ENCODE measurements at places on chromosomes 11 and 22.

DNA sequence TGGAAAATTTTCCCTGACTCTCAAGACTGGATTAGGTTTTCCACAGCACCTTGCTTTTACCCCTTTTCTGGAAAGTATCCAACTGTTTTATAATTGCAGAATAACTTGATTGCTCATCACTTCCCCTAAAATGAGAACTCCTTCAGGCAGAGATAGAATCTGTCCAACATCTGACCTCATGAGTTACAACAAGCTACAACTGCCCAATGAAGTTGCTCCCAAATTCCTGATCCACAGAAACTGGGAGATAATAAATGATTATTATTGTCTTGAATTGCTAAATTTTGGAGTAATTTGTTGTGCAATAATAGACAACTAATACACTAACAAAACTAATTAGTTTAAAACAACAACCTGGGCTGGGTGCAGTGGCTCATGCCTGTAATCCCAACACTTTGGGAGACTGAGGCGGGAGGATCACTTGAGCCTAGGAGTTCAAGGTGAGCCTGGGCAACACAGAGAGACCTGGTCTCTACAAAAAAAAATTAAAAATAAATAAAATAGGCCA, 10.0 kb upstream of the CCDC83 start:
- no peak for DNase-seq

DNA sequence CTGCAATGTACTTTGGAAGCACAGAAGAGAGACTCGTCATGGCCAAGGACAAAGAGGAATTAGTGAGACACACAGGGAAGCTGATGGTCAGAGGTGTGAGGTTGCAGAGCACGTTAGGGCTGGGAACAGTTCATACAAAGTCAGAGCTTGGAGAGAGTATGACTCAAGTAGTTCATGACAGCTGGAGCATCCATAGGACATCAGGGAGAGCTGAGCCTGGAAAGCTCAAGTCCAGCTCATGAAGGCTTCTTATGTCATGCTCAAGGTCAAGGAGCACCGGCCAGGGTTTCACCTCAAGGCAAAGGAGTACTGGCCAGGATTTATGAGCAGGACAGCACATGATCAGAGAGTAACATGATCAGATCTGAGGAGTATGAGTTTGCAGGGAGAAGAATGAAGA, 64.6 kb upstream of the CHST1 start:
- DNase-seq = no peak

GRCh38 chr11:71154261-71154805, 98.0 kb downstream of the SHANK2 start:
- no peak for DNase-seq

DNA sequence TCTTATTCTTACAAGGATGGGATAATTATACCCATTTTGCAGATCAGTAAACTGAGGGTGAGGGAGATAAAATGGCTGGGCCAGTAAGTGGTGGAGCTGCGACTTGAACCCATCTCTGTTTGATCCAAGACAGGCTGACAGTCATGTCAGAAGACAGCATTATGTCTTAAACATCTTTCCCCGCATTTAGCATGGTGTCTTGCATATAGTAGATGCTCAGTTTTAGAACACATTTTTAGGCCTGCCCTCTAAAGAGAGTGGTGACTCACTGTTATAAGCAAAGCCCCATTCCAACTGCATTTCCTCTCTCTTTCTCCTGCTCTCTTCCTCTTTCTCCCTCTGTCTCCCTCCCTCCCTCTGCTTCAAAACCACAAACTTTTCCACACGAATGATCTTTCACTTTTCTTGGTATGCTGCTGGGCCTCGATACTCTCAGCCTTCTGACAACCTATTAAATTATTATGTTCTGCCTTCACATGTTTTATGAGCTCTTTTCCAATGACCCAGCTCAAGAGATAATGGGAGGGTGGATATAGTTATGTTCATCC, 25.2 kb downstream of the CWC15 start:
- DNase-seq = no peak

GRCh38 chr22:39080052-39080762, 3.1 kb downstream of the APOBEC3G start:
- no peak for DNase-seq

- DNase-seq = no peak
These were observed 247.9 kb upstream of the CNTN5 start for GRCh38 chr11:98772893-98773292.

- no peak for DNase-seq
These were observed 38.3 kb downstream of the AMOTL1 start for GRCh38 chr11:94806419-94806818.

DNA sequence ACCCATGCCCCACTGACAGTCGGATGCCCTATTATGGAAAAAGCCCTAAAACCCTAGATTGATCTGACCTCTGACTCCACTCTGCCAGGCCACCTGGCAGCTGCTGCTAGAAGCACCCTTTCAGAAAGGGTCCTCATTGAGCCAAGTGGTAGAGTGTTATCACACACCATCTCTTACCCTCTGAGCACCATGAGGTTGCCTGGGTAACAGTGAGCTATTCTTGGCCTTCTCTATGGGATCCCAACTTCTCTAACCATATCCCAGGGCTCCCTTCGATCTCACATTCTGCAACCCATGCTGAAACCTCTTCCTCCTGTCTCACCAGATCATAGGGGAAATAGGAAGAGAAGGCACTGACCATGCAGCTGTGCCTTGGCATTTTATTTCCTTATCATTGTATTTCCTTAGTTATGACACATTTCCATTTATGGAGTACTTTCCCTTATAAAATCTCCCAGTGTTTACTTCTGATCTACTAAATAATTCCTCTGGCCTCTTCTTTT, 52.7 kb downstream of the MPPED2 start:
- DNase-seq = no peak

DNA sequence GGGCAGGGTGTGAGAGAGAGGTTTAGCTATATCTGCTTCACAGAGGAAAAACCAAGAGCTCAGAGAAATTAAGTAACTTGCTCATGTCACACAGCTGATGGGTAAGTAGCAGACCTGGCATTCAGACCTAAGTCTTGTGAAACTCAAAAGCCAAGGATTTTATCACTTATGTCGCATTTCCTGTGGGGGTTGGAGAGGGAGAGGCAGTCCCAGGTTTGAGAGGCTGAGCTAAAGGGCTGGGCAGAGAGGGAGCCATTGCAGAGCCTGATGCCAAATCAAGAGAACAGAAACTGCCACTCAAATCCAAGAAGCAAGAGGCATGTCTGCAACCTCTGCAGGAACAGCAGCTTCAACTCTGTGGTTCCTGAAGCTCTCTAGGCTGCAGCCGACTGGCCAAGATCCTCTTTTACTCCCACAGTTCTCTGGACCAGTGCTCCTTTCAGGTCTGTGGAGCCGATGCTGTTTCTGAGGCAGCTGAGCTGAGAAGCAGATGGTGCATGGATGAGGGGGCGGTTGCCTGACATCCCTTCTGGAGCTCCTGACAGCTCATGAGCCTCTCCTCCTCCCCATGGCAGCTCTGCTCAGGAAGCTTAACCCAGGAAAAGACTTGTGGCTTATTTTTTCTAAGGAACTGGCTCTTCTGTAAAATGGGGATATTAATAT, 47.6 kb upstream of the NAV2 start:
- DNase-seq = no peak

GRCh38 chr22:50087646-50088045, 2.2 kb upstream of the MOV10L1 start:
- no peak for DNase-seq

GRCh38 chr22:24752088-24752623, 22.4 kb downstream of the PIWIL3 start:
- DNase-seq = no peak

DNA sequence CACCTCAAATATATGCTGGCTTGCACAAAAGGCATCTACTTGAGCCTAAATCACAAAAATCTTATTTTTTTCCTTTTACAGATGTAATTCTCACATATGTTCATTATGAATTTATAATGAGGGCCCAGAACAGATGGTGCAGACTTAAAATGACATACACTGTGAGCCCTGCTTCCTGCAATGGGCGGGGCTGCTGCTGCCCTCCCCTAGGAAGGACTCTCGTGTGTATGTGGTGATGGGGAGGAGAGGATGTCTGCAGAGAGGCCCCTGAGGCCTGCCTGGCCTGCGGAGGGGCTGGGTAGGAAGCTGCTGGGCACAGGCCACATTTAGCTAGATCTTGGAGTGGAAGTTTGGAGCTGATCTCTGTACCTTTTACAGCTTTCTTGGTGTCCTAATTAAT, 233.4 kb upstream of the KIRREL3 start:
- no peak for DNase-seq

- no peak for DNase-seq
These were observed 112.8 kb upstream of the CADM1 start for GRCh38 chr11:115616971-115617370.

GRCh38 chr11:59186130-59186594, 14.2 kb downstream of the DTX4 start:
- DNase-seq = no peak

GRCh38 chr11:79931692-79932091, 490.9 kb upstream of the TENM4 start:
- DNase-seq = no peak

DNA sequence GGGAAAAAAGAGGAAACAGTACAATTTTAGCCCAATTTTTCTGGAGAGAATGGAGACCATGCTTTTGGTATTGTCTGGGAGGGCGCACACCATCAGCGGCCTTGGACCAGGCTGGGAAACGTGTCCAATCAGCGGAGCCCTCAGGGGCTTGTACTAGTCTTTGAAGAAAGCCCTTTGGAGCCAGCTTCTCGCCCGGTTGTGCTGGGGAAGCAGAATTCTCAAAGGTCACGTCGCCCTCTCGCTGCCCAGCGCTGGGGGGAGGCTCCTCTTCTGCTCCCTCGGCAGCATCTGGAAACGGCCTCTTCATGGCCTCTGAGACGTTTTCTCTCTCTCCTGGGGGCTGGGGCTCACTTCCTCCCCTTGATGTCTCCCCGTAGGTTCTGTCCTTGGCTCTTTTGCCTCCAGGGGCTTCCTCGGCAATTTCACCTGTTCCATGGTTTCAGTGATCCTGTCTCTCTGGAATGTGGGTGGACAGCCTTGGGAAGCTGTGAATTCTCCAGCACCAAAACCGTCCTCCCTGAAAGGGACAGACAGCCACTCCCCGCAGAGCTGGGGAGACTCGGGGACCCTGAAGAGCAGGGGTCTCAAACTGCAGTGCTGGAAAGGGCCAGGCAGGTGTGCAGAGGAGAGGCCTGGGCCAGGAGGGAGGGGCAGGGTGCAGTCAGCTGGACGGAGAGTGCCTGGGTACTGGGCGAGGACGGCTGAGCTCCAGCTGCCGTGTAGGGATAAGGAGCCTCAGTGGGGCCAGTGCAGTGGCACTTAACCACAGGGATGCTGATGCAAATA, 80.2 kb downstream of the RPS6KA4 start:
- peak; percentile 31 for DNase-seq

DNA sequence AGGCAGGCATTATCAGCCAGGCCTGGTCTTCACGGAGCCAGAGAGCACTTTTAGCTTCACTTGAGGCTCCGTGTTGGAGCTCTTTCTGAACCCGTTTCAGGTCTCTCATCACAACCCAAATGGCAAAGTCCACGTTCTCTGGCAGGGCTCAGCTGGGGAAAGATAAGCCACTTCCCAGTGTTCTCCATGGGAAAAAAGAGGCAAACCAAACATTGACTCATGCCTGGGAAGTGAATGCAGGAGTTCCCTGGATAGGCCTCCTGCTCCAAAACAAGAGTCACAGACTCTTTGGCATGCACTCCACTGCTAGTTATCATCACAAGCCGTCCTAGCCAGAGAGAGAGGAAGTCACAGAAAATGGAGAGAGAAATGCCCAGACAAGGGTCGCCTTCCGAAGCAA, 11.6 kb downstream of the OPCML start:
- DNase-seq = no peak

GRCh38 chr11:130383344-130384211, 44.8 kb downstream of the ADAMTS8 start:
- no peak for DNase-seq

- DNase-seq = no peak
These were observed 108.8 kb downstream of the WT1 start for GRCh38 chr11:32326522-32326921.

DNA sequence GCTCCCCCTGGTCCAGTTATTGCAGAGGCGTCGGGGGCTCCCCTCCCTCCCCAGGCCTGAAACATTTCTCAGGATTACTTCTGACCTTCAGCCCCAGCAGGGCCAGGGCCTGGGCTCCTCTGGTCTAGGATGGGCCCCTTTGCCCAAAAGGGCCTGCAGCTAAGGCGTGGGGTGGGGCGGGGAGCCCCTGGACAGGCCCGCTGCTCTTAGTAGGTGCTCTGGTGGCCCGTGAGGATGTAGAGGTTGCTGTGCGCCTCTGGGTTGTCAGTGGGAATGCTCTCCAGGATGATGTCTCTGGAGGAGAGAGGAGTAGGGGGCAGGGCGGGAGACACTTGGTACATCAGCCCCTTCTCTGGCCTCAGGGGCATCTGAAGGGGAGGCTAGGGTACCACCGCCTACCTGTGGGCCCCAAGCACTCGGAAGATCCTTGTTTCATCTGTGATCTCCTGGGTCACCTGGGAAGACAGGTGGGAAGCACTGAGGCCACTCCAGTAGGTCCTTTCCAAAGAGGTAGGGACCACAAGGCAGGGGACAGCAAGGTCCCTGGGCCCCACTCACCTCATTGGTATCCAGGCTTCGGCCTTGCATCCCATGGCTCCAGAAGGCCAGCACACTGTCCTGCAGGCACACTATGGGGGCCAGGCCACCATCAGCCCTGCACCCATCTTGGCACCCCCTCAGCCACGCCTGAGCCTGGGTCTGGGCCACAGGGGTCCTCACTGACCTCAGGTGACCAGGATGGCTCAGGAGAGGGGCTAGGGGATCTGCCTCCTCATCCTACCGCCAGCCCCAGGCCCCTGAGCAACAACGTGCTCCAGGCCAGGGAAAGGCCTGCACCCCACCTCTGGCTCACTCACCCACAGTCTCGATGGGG, 11.2 kb upstream of the SF1 start:
- DNase-seq = no peak

- no peak for DNase-seq
These were observed 52.8 kb downstream of the MN1 start for GRCh38 chr22:27748751-27749191.

GRCh38 chr11:64055077-64055476, 19.3 kb downstream of the FLRT1 start:
- DNase-seq = no peak

- no peak for DNase-seq
These were observed 21.6 kb downstream of the MGAT3 start for GRCh38 chr22:39478441-39478850.

DNA sequence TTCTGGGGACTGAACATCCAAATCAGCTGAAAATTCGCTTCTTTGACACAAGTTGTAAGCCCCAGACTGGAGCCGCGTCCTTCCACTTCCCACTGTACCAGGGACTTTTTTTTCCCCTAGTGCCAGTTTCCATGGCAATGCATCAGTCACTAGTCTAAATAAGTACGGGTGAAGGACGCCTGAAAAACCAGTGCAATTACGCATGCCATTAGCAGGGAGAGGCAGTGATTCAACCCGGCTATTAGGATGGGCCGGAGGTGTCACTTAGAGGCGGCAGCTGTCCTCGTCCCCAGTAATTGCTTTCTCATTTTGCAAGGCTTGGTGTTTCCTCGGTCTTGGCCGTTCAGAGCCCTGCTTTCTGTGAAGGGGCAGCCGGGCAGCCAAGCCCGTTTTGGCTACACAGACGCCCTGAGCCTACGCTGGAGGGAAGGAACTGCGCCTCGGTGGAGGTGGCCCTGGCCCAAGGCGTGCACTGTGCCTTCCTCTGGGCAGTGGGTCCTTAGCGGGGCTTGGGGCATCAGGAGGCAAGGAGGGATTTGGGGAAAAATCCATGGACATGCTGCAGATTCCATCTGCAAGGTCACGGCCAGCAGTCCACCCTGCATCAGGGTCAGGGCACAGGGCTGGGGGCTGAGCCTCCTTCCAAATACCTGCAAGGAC, 319.7 kb downstream of the CTTN start:
- DNase-seq = no peak

Data from breast epithelium (tissue), 4 donors.